ENCODE measurements at places on chromosomes 11 and 22.

DNA sequence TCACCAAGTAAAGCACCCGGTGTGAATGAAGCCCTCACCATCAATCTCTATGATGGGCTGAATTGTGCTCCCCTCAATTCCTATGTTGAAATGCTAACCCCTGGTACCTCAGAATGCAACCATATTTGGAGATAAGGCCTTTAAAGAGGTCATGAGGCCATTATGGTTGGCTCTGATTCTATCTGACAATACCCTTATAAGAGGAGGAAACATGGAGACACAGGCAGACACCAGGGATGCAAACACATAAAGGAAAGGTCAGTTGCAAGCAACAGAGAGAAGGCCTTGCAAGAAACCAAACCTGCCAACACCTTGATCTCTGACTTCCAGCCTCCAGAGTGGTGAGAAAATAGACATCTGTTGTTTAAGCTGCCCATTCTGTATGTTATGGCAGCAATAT, 13.3 kb upstream of the ZNF280A start:
- no peak for DNase-seq

DNA sequence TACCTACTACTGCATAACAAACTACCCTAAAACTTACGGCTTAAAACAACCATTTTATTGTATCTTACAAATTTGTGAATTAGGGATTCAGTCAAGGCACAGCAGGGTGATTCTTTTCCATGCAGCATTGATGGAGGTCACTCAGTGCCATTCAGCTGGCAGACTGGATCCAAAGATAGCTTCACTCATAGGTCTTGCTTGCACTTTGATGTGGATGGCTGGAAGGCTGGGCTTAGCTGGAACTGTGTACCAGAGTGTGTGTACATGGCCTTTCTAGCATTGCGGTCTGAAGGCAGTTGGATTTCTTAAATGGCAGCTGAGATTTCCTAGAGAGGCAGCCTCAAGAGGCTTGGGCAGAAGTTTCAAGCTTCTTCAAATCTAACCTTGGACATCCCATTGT, 25.0 kb downstream of the YAP1 start:
- no peak for DNase-seq

- DNase-seq, result no peak
These were observed 43.8 kb downstream of the FBXO7 start for GRCh38 chr22:32518381-32518780.

DNA sequence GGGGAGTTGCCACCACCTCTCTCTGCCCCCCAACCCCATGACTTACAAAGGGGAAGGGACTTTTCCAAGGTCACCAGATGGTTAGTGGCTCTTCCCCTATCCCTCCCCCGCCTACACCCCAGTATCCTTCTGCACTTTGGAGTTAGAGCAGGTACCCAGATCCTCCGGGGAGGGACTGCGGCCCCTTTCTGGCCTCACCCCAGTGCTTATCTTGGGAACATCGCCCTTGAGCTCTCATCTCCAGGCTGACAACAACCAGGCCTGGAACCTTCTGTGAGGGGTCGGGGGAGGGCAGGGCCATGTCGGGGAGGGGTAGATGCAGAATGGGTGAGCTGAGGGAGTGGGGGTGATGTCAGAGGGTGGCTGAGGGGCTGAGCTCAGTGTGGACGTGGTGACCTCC, 7.5 kb upstream of the NAALADL1 start:
- no peak for DNase-seq

- DNase-seq, result no peak
These were observed 540.9 kb downstream of the TBC1D22A start for GRCh38 chr22:47303161-47303890.

GRCh38 chr22:18068381-18068988, 9.3 kb upstream of the PEX26 start:
- DNase-seq, result no peak

DNA sequence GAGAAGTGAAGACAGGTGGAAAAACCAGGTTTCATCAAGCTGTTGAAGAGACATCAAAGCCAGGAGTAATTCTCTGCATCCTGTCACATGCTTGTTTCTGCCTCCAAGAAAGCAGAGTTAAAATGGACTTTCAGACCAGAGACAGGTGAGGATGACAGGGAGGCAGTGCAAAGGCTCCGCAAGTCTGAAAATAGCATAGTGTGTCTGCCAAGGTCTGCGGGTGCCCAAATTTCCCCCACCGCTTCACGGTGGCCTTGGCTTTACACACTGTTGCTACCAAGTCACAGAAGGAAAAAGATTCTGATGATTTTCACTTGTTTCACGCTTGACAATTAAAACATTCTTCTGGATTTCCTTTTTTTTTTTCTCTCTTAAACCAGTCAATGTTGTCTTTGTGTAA, 44.2 kb downstream of the SNX19 start:
- DNase-seq, result no peak

GRCh38 chr11:131301306-131301705, 69.1 kb upstream of the NTM start:
- DNase-seq, result no peak

DNA sequence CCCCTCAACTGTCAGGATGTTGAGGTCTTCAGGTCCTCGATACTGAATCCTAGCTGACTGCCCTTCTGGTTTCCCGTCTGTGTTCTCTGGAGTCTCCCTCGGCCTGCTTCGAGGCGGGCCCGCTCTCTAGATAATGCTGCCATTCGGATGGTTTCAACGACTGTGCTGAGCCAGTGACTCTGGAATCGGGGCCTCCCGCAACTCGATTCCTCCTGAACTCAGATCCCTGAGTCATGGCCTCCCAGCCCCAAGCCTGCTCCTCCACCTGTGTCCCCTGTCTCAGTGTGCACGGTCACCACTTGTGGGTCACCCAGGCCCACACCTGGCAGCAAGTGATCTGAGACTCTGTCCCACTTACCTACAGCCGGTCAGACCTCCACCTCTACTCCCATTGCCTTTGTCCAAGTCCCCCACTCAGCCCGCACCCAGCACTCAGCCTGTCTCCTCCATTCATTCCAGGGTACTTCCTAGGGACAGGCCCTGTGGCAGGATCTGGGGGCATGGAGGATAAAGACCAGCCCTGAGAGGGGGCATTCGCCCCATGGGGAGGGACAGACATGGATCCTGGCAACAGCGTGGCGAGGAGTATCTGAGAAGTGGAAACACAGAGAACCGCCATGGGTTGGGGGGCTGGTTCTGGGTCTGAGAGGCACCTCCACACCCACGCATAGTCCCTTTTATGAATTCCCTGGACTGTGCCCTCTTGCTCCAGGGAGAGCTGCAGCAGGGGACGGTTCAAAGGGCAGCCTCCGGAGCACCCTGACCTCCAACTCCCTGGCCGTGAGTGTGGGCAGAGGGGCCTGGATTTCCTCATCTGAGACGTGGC, 14.3 kb downstream of the MPST start:
- no peak for DNase-seq

- no peak for DNase-seq
These were observed 25.9 kb downstream of the PPM1F start for GRCh38 chr22:21926728-21927127.

DNA sequence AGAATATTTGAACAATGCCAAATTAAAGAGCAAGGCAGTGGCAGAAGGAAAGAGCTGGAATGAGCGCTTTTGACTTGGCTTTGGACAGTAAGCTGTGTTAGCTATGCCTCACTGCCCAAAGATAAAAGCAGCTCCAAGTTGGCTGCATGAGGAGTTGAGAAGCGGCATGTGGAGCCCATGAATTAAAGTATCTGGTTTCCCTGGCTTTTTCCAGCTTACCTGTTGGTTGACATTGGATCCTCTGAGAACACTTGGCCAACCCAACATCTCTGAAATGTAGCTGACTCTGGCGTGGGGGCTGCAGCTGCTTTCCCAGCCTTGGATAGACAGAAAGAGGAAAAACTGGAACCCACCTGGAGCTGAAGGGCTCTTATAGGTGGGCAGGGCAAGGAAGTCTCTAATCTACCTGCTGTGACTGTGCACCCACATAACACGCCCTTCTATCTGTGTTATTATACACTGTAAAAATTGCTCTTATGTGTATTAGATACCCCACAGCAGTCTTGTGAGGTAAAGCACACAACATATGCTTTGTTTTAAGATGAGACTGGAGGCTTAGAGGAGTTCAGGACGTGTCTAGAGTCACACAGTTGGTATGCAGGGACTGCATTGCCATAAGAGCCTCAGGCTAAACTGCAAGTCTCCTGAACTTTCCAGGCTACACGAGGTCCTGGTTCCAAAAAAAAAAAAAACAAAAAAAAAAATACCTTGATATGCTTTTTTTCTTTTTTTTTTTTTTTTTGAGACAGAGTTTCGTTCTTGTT, 5.8 kb downstream of the UBASH3B start:
- DNase-seq, result no peak

DNA sequence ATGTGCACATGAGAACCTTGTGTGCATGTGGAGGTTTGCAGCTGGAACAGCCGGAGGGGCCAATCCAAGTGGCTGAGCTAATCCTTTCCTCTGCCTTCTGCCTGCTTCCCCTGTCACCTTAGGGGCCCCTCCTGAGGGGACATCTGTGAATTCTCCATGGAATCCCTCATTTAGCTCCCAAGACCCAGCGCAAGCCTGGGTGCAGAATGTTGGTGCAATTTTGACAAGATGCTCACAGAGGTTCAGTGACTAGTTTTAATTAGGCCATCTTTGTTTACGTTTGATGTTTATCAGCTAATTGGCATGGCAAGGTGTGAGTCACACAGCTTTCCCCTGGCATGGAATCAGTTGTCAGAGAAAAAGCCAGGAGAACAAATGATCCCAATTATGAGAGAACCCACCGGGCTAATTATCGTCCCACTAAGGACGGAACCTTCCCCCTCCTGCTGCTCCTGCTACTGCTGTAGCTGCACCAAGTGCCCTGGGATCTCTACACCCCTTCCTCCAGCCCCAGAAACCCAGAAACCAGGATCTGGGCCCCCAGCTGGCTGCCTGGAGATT, 63.6 kb upstream of the PAX6 start:
- no peak for DNase-seq

DNA sequence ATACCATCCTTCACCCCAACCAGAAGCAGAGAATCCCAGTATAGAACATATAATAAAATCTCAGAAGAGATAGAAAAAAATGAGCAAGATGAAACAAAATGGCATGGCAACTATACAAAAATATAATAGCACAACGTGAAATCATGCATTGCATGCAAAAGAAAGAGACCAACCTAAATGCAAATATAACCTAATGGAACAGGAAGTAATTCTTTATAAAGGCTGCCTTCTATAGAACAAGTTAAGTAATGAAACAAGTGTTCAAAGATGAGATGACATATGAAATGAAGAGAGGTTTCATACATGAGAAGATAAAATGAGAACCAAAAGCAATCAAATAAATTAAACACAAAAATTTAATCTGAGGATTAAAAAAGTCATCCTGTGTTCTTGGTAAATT, 18.5 kb upstream of the ARHGAP20 start:
- no peak for DNase-seq

- DNase-seq, result no peak
These were observed 154.7 kb downstream of the C11orf91 start for GRCh38 chr11:33545931-33546330.

GRCh38 chr22:47914481-47915097, 1152.1 kb downstream of the TBC1D22A start:
- DNase-seq, result no peak

DNA sequence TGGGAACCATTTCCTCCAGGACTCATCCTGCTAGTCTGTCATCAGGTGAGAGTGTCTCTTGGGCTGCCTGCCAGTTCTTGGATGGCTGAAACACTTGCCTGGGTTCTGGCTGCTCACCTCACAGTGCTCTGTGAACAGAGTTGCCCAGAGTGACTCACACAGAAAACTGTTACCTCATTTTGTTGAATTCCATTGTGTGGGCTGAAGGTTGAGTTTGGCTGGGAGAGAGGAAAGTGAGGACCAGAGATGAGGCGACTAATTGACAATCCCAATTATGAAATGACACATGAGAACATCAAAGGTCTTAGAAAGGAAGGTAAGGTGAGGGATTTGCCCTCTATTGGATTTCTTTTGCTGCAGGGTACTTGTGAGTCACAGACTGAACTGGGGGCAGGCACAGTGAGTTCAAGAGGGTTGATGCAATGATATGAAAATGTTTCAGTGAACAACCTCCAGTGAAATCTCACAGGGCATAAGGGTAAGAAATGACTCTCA, 20.2 kb upstream of the CALCB start:
- no peak for DNase-seq

- no peak for DNase-seq
These were observed 18.7 kb downstream of the H19 start for GRCh38 chr11:1978720-1979473.

DNA sequence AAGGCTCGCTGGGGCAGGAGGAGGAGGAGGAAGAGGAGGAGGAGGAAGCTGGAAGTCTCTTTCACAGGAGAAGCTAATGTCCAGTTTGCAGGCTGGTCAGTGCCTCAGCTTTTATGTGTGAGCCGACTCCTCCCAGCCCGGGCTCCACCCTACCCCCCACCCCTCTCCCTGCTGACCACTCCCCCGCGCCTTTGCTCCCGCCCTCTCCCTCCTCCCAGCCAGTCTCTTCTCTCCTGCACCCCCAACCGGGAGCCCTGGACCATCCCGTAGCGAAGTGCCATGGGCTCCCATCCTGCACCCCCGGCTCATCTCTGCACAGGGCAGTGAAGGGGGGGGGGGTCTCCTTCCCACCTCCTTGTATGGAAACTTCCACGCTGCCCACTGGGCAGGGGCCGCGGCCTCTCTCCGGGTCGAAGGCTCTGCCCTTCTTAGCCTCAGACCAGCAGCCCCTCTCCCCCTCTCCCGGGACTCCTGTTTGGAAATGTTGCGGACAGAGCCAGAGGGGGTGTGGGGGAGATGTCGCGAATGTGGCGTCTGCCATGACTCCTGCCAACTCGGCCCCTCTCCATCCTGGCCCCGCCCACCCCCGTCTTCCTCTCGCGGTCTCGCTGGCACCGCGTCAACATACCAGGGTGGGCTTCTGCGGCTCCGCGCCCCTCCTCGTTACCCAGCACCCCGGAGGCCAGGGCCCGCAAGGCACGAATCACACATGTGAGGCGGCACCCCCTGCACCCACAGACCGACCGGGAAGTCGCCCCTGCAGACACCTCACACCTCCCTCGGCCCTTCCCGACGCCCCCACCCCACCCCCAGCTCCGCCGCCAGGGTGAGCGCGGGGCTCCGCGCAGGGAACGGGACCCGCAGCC, 1.8 kb downstream of the IGF2 start:
- peak; percentile 65 for DNase-seq

GRCh38 chr11:123430721-123431497, 840 bp downstream of the GRAMD1B start:
- DNase-seq, result no peak

DNA sequence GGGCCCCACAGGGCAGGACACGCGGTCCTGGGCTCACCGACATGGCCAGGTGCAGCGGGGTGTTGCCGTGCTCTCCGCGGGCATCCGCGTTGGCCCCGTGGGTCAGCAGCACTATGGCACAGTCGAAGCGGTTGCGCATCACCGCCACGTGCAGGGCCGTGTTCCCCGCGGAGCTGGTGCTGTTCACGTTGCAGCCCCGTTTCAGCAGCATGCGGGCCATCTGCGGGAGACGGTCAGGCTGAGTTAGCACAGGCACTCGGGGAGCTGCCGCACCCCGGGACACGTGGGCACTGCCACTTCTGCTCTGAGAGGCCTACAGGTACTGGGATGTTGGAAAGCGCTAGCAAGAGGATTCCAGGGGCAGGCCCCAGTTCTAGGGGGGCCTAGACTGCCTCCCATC, 22.3 kb upstream of the BAIAP2L2 start:
- DNase-seq, result no peak

Data from WERI-Rb-1 (cell line).